ENCODE measurements at places on chromosomes 7 and 10.

DNA sequence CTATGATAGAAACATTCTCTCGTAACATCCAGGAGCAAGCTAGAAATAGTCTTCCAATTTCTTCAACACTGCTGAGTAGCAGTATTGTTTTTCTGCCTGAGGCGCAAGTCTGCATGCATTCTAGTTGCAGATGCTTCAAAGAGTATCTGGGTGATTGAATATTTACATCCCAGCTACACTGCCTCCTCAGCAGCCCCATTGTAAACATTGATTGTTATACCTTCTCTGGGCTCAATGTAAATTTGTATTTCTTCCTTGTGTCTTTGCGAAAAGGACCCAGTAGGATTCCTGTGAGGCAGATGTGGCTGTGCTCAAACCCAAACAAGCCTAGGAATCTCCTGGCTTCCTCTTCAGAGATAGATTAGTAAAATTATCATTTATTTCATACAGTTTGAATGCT lies 320.7 kb downstream of the CDC14C start:
- DNase-seq = no peak

GRCh38 chr7:68684246-68684839 lies 913.9 kb upstream of the AUTS2 start:
- DNase-seq = no peak

DNA sequence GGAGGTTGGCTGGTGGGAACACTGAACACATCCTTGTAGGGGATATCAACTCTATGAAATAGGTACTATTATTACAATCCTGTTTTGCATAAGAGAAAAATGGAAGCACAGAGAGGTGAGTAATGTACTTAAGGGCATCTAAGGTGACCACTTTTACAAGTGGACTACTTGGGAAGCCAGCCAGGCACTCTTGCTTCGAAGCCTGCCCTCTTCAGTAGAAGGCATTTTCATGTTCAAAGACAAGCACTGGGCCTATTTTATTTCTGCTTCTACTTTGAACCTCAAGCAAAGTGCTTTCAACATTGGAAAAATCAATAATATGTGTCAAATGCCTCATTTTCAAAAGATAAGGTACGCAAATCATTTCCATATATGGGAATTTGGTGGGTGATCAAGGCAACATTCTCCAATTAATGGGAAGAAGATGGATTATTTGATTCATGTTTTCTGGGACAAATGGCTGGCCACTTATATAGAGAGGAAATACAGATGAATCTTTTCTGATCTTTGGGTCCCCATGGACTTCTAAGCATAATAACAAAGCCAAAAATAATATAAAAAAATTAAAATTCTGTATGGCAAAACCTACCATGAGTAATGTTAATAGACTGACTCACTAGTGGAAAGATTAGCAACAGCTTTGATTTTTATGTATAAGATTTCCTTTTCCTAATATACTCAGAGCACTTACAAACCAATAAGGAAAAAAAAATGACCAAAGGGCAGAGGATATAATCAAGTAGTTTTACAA lies 270.2 kb downstream of the FRMD4A start:
- DNase-seq = no peak

DNA sequence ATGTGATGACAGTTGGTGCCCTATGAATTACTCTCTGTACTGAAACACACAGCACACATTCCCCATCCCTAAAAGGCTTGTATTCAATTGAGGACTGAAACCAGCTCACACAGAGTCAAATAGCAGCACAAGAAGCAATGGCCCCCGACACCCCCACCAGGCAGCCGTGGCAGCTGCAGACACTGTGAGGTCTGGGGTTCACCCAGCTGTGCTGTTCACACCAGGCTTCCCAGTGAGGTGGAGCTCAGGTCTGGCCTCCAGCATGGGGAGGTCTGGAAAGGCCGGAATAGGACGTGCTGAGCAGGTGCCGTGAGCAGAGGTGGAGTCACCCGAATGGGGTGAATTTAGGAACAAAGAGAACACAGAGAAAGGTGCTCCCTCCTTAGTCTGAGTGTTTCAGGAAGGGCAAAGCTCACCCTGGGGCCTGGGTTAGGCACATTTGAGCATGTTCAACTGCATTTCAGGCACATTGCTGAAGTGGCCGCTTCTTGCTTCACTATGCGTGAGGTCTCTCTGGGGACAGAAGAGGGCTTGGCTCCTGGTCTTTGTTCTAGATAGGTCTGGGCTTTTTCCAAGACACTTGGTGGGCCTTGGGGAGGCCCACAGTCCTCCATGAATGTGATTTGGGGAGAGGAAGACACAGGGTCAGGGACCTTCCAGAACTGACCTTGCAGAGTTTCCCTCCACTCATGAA lies 41.1 kb downstream of the C10orf120 start:
- no peak for DNase-seq

DNA sequence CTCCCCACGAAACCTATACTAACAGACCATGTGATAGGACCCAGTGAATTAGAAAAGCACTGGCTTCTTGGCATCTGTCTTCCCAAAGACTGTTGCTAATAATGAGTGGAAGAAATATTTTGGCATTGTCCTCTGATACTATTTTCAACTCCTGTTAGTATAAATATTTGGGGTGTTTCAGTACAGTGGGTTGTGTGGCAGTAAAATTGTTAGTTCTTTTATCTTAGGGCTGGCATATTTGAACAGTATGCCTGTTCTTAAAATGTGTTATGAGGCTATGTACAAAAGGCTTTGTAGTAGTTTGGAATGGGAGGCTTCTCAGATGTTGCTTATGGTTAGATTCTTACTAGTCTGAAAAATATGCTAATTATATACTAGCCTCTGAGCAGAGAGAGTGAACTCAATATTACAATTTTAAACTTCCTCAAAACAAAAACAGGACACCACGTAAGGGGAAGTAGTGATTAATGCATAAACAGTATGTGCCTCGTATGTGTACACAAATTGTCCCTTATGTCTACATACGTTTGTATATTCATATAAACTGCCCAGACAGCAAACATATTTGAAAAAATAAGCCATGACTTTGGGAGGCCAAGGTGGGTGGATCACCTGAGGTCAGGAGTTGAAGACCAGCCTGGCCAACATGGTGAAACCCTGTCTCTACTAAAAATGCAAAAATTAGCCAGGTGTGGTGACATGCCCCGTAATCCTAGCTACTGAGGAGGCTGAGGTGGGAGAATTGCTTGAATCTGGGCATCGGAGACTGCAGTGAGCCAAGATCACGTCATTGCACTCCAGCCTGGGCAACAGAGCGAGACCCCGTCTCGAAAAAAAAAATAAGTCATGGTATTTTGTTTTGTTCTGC lies 115.4 kb downstream of the ARID5B start:
- DNase-seq = no peak

GRCh38 chr10:804191-804781 lies 114.8 kb upstream of the DIP2C start:
- DNase-seq = no peak

GRCh38 chr10:71811351-71811750 lies 38.0 kb upstream of the VSIR start:
- DNase-seq = no peak

DNA sequence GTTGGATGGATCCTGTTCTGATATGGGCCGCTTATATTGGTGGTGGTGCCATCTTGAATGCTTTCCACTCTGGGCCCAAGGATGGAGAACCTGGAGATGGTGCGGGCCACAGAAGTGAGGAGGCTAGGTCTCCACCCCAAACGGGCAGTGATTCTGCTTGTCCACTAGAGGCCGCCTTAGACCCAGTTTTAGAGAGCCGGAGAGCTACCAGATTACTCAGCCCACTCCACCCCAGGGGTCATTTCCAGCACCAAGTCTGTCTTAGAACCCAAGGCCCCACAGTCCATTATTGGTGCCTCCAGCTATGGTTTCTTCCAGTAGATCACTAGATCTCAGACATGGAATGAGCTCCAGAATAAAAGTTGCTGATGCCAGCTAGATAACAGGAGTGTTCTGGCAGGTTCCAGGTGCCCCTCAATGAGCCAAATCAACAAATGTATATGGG lies 11.8 kb upstream of the CAMK2G start:
- DNase-seq = peak; percentile 38

DNA sequence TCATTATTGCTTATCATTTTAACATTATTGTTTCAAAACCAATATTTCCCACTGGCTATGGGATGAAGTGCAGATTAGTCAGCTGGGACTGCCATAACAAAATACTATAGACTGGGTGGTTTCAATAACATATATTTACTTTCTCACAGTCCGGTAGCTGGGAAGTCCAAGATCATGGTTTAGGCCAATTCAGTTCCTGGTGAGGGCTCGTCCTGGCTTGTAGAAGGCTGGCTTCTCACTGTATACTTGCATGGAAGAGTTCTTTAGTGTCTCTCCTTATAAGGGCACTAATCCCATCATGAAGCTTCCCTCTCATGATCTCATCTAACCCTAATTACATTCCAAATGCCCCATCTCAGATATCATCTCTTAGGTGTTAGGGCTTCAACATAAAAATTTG lies 101.3 kb downstream of the CHRM2 start:
- no peak for DNase-seq

DNA sequence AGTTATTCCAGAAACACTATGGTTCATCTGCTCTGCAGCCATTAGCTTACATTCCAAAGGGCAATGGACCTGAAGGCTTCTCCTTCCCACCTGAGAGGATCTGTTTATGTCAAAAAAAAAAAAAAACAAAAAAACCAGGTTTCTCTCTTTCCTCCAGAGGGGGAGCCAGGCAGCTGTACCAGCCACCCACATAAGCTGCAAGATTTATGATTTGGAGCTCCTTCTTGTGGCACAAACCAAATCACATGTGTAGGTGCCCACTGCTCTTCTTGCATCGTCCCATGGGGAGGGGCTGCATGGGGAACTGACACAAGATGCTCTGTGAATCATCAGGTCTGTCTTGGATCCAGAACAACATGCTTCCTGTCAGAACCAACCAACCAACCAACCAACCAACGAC lies 231.6 kb upstream of the IGFBP3 start:
- DNase-seq = no peak

GRCh38 chr7:113483657-113484056 lies 365.3 kb upstream of the SMIM30 start:
- DNase-seq = no peak

- no peak for DNase-seq
These were observed 45.0 kb upstream of the ZNF716 start for GRCh38 chr7:57404967-57405421.

- DNase-seq = no peak
These were observed 410.5 kb downstream of the PAXIP1 start for GRCh38 chr7:154592388-154592787.

DNA sequence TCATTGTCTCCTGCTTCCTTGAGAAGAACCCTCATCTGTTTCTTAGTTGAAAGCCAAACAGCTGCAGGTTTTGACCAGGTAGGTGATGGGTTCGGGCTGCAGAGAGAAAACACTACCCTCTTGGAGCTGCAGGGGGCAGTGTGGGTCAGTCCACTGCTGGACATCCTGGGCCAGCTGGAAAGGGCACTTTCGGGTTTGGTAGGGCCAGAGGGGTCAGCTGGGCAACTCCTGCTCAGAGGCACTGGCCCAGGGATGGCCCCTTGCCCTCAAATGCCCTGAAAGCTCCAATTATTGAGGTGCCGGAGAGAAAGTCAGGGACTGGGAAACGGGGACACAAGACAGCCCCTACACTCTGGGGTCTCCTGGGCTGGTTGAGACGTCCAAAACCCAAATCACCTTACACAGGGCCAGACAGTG lies 90.7 kb downstream of the MKI67 start:
- DNase-seq = peak; percentile 28

DNA sequence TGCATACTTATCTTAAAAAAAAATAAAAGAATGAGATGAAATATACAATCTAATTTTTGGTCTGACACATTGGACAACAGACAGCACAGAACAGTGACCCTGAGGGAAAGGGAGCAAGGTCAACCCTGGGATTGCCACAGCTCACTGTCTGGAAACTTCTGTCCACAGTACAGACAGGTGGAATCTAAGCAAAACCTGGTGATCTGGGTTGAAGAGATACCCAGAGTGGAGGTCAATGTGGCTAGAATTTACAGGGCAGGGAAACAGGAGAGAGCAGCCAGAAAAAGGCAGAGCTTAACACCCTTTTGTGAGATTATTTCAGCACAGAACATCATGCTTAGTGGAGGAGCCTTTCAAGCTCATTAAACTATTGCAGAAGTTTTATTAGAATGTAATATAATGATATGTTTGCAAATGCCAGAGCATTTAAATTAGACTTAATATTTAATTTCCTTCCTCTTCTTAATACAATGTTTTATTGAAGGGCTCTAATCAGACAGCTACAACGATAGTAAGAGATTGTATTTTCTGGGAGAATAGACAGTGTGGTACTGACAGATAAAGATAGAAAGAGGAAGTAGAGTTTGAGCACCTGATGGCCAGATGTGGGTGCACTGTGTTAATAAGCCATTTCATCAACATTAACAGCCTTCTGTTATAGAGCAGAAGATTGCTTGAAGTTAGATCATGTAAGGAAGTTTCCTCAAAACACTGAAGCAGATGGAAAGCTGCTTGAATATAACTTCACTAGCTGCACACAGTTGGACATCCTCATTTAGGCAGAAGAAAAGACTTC lies 309.4 kb downstream of the HGF start:
- DNase-seq = no peak

DNA sequence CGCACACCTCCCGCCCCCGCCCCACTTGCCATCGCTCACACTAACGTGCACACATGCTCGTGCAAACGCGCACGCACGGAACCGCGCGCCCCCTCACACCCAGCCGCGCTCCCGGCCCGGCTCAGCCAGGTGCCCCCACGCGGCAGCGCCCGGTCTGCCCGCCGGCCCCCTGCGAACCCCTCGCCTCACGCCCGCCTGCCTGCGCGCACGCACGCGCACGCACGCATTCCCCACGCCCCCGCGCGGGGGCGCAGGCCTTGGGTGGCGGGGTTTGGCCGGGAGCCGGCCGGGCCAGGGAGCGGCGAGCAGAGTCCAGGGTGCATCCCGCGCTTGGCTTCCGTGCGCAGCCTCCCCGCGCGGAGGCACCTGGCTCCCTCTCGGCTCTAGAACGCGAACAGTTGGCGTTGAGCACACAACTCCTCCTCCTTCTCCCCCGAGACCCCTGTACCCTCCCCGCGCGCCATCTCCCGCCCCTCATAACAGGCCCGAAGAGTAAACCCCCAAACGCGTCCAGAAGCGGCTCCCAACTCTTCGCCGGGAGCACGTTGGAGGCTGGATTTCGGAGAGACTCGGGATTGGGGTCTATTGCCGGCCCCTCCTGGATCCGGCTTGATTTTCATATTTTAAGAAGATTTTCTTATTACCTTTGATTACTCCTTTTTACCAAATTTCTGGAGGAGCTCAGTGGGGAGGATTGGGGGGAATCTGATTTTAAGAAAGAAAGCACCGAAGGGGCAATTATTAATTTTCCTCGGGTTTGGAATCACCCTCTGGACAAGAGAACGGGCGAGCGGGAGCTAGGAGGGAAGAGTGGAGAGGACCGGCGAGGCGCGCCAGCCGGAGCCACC lies 527 bp upstream of the SORCS3 start:
- no peak for DNase-seq

DNA sequence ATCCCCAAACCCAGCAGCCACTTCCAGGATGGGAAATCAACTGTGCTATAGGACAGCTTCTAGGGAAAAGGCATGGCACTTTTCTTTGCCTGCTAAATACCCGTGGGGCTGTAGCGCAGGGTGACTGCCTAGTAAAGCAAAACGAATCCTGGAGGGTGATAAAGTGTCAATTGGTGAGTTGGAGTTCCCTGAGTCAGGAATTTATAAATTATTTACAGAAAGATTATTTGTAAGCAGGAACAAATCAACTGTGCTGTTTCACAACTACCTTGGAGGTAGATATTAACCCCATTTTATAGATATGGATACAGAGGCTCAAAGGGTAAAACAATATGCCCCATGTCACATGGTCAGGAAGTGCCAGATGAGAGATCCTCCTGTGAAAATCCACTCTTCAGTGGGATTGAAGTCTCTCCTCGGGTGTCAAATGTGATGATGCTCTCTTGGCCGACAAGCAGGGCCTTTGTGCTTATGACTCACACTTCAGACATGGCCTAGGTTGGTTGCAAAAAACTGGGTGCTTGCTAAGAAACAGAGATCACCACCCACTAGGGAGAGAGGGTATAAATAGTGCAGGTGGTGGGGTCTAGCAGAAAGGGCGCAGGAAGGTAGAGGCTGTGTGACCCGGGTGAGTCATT lies 383.2 kb upstream of the ZMIZ1 start:
- no peak for DNase-seq

All from stimulated activated CD8-positive, alpha-beta memory T cell treated with anti-CD3 and anti-CD28 coated beads, Interleukin-4, amount 100 ng/mL, for 1 hour (primary cell).